Activated effector memory CD4-positive, alpha-beta T cell treated with Interleukin-2 at 50 U/mL for 16 hours (primary cell): ENCODE measurements at places on chromosomes 13 and 19.

- no peak for DNase-seq
These were observed 36.1 kb downstream of the CEP89 start for GRCh38 chr19:32935629-32936028.

DNA sequence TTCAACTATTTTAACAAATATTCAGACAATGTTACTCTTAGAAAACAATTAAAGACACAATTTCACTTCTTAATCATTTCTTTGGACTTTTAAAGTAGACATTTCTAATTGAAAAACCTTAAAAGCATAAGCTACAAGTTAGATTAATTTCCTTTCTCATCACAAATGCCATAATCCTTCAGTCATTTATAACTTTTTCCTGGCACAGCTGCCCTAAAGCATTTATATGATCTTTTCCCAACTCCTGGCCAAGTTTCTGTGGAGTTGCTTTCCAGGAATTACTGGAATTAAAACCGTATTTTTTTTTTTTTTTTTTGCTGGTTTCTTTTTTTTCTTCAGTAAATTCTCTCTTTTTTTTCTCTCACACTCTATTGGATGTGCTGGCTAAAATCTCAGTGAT, 615.9 kb downstream of the TBC1D4 start:
- DNase-seq = no peak

DNA sequence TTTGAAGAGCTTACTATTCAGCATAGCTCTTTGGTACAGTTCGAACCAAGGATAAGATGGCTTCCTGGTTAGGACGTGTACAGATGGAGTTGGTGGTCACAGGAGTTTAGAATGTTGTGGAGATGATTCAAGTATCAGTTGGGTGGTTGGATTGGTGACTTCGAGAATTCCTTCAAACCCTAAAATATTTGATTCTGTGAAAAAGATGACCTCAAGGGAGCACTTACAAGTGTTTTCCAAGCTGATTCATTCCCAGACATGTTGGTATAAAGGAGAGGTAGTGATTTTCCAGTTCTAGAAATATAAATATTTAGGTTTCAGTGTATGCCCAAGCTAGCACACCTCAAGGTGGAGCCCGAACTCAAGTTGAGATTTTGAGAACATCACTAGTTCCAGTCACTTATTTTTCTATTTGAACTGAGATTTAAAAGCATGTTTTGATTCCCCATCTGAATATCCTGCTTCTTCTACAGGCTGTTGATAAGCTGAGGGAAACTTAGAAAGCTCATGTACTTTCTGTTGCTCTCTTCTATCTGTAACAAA, 306.1 kb downstream of the DCT start:
- DNase-seq = no peak

GRCh38 chr13:46659413-46660065, 106.6 kb downstream of the LRCH1 start:
- DNase-seq = no peak

GRCh38 chr13:83657281-83657680, 225.0 kb downstream of the SLITRK1 start:
- DNase-seq = no peak

- no peak for DNase-seq
These were observed 5.6 kb upstream of the SYDE1 start for GRCh38 chr19:15101479-15102082.

GRCh38 chr19:3849092-3849491, 19.7 kb downstream of the ZFR2 start:
- no peak for DNase-seq

- no peak for DNase-seq
These were observed 34.9 kb upstream of the RCBTB2 start for GRCh38 chr13:48567515-48568369.

GRCh38 chr13:48449656-48450055, 36.7 kb upstream of the LPAR6 start:
- DNase-seq = no peak
